ENCODE measurements at places on chromosomes 5 and 9.
A peak's percentile ranks its signal among the peaks of the same experiment; 100 is the strongest.

- no peak for DNase-seq
Measured at GRCh38 chr9:92094655-92095054, 20.6 kb downstream of the SPTLC1 start.

DNA sequence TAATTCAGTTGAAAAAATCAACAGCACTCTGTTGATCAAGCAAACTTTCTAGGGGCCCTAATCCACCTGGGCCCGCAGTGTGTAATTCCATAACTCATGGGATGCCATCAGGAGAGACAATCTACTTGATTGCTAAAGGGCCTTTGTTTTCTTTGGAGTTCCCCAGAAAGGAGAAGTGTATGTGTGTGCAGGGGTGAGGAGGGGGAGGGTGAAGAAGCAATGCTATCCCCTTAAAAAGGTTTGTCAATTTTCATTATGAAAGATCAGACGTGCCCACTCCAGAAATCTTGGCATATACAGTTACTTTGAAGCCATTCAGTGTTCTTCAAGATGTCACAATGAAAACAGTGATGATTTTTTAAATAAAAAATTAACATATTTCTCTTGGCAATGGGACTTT, 6.2 kb downstream of the PARP8 start:
- no peak for DNase-seq

DNA sequence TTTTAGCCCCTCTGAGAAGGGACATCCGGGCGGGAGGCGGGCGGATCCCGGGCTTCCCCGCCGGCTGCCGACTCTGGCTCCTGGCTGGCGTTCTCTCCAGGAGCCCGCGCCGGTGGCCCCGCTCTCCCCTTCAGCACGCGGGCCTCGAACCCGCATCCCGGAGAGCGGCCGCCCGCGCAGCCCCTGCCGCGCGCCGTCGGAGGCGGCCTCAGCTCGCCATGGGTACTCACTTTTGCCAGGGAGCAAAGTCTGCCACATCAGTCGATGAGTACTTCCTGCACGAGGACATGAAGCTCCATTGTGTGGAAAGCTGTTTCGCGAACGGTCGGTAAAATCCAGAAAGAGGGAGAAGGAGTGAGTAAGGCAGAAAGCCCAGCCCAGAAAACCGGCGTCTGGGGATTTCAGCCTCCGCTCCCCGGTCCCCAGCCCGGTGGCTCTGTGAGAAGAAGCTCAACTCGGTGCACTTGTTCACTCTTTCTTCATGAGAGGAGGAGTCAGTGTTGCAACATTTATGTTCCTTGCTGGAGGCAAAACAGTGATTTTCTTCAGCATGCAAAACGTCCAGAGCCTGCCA, at the start of gene PRLR:
TSS of gene PRLR (minus strand) at position 450 of the 574 bp plus-strand sequence. CDS start 140,867 bp downstream, outside the sequence.
- DNase-seq: no peak

DNA sequence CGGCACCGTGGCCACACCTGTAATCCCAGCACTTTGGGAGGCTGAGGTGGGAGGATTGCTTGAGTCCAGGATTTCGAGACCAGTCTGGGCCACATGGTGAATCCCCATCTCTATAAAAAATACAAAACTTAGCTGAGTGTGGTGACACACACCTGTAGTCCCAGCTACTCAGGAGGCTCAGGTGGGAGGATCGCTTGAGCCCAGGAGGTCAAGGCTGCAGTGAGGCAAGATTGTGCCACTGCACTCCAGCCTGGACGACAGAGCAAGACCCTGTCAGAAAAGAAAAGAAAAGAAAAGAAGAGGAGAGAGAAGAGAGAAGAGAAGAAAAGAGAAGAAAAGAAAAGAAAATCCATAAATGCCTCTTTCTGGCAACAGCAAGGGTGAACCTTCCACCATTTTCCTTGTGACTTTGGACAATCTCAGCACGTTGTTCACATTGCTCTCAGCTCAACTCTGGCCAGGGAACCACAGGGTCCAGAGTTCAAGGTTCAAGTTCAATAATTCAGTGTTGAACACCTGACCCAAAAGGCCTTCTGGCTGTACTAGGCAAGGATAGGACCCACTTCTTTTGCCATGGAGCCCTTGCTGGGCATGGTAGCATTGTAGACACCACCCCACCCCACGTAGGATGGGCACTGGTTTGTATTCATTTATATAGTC, 14.6 kb upstream of the DUSP1 start:
- DNase-seq: no peak

DNA sequence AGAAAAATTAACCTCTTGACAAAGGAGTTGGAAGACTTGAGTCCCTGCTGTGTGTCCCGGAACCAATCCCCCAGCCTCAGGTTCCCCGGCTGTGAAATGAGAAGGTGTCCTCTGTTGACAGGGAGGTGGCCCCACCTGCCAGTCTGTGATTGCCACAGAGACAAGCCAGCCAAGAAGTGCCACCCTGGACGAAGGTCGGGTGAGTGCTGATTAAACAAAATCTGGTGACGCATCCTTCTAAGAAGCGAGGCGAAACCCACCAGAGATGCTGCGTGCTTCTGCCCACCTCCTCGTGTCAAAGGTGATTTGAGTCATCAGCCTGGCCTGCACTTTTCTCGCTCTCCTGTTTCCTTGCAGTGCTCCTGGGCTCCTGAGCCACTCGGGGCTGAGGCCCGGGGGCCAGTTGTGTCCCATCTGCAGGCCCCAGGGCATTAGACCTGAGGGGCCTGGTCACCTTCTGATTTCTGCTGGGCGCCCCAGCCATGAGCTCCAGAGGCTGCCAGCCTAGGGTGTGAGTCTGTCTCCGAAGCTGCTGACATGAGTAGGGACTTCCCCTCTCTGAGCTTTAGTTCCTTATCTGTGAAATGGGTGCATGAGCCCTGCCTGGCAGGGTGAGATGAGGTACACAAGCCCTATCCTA, 28.7 kb downstream of the NEK6 start:
- no peak for DNase-seq

- no peak for DNase-seq
Measured at GRCh38 chr5:53930457-53930856, 370.0 kb downstream of the NDUFS4 start.

- peak; percentile 56 for DNase-seq
Measured at GRCh38 chr5:172597755-172598155, 43.3 kb upstream of the NEURL1B start.

GRCh38 chr5:59767211-59767605, 126.3 kb downstream of the PDE4D start:
- DNase-seq: no peak

DNA sequence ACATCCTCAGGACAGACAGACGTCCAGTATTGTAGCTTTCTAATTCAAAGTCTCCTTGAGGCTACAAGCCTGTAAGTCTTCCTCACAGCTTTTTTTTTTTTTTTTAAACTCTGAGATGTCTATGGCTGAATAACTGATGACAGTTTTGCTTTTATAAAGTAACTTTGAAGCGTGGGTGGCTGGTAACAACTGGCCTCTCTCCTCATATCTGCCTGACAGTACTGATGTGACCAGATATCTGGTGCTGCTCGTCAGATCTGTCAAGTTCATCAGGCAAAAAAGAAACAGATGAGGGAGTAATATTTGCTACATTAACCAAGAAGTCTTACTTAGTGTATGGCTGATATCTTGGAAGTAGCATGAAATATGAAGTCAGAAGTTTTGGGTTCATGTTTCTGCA, 72.6 kb downstream of the GDNF start:
- no peak for DNase-seq

- DNase-seq: no peak
Measured at GRCh38 chr9:97993000-97993399, 9.9 kb downstream of the ANP32B start.

- no peak for DNase-seq
Measured at GRCh38 chr9:116998305-116998704, 311.2 kb downstream of the TRIM32 start.

- DNase-seq: no peak
Measured at GRCh38 chr9:121774715-121775613, 123.5 kb downstream of the DAB2IP start.

DNA sequence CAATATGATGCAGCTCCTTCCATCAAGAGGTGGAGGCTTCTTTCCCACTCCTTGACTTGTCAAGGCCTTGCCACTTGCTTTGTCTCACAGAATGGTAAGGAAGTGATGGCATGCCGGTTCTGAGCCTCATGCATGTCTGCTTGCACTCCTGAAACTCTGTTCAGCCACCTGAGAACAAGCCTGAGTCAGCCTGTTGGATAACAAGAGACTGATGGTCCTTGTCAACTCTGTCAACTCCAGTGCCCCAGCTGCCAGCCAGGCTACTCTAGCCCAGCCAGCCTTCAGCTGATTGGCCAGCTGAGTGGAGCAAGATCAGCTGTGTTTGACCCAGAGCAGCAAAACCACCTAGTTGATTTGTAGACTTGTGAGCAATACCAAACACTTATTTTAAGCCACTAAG, 4.4 kb upstream of the TENT4A start:
- DNase-seq: no peak

DNA sequence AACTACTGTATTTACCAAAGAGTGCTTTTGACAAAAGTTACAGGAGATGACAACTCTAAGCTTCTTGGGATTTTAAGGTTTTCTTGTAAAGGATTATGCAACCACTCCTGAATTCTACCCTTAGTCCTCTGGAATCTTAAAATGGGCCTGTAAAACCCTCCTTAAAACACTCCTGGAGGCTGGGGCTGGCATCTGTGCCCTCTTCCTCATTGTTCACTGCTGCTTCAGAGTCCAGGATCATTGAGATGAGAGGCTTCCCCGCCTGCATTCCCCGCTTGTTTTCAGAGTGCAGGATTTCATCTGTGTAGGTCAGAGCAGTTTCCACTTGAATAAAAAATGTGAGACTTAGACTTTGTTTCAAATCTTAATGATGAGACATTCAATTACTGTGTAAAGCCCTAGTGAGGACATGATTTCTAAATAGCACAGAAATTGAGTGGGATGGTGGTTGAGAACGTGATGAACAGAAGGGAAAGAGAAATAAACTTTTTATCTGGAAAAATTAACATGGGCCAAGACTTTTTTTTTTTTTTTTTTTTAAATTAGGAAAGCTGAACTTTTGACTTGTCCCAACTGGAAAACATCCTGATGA, 40.4 kb downstream of the PCSK5 start:
- no peak for DNase-seq

GRCh38 chr9:4680173-4680525, 780 bp downstream of the CDC37L1 start:
- no peak for DNase-seq

GRCh38 chr5:37717613-37718431, 122.0 kb downstream of the GDNF start:
- DNase-seq: no peak

DNA sequence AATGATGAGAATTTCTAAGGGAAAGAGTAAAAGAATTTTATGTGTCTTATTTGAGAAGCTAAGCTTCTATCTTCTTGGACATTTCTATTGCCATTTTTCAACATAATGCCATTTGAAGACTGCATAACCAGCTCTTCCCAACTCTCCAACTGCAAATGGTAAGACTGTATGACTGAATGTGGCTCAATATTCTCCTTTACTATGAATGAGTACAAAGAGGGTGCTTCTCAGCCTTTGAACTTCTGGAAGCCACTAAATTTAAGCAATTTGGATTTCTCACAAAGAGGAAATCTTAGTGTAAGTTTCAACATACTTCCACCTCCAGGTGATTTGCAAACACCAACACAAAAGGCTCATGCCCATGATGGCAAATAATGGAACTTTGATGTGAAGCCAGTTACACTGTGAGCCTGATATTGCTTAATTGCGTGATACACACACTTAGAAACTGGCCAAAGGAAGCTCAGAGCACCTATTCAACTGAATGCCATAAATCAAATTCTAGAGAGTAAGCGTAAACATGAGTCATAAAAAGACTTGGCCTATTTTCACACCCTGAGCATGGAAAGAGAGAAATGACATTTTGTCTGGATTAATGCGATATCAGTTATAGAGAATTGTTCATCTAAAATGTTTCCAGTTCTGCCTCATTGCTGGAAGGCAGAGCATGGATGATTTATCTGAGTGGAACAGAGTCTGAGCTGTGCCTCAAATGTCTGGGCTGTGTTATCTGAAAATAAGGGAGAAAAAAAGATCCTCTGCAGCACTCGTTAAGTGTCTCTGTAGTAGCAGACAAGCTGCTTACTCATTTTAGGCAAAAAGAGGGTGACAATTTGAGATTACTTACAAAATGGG, 145.3 kb downstream of the PLK2 start:
- no peak for DNase-seq

DNA sequence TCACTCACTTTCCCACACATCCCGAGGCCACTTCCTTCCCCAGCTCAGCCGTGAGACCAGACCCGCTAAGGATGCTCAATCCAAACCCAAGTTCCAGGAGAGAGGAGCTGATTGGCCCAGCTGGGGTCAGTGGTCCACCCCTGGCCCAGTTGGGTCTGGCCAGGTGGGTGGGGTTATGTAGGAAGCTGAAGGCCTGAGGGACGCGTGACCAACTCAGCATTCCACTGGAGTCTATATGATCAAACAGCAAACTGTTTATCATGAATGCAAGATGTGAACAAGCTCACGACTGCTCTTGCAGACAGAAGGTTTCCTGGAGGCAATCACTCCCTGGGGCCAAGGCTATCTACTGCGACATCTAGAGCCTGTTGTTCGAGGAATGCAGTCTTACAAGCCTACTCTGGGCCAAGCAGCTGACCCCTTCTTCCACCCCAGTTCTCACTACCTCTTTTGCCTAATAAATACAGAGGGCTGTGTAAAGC, 4.9 kb upstream of the RAPGEF1 start:
- DNase-seq: no peak

DNA sequence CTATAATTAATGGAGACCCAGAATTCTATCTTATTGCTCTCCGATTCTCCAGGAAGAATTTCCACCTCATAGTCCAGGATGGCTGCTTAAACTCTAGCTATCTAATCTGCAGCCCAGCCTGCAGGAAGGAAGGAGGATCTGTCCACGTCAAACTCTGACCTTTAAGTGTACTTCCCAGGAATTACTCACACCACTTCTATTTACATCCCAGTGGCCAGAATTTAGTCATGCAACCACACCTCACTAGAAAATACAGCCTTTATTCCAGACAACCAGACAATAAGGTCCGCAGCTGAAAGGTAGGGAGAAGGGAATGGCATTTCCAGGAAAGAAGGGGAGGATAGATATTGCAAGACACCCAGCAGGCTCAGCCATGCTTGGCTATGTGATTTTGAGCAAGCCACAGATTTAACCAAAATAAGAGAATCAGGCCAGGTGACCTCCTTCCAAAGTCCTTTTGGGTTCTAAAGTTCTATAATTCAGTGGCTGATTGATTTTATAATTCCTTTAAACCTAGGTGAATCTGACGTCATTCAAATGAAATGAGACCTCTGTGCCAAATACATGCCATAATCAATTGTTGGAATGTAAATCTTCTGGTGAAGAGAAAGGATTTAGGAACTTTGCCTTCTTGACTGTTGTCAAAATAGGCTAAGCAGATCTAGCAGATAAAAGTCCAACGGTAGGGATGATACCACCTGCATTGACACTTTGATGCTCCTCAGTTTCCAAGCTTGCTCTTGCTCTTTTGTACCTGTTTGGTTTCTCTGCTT, 3.7 kb upstream of the DENND1A start:
- no peak for DNase-seq

Data from chondrocyte (in vitro differentiated cells).